ENCODE measurements at places on chromosomes 5 and 9.
A peak's percentile ranks its signal among the peaks of the same experiment; 100 is the strongest.

- ATAC-seq, result no peak
These were observed 102.4 kb upstream of the HAND1 start for GRCh38 chr5:154580422-154580821.

GRCh38 chr9:18009902-18010301 lies 431.0 kb downstream of the SH3GL2 start:
- no peak for ATAC-seq

DNA sequence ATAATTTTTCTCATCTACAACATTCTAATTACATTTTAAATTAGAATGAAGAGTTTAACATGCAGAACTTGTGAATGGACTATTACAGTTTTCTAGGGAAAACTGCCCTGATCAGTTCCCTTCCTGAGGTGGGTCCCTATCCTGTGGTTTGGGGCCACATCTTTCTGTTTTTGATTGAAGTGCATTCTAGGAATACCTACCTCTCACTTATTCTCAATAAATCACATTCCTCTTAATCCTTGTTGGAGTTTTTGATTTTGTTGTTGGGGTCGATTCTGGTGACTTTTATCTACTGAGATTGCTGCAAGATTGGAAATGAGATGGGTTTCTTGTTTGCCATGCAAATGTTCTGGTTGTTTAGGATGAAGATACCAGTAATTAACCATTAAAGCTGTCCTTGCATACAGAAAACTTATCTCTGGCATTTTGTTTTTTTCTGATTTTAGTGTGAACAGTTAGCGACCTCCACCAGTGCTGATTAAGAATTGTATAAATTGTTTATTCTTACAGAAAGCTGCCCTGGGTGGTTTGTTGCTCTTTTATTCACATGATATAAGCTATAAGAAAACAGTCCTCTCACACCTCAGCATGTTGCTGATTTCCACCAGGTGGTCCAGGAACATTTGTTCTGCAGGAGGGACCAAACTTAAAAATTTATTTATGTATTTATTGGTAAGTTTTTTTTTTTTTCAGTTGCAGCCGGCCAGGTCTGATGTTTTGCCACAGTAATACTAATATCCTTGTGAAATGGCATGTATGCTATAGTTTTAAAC lies 269.9 kb downstream of the FANCC start:
- ATAC-seq, result no peak

DNA sequence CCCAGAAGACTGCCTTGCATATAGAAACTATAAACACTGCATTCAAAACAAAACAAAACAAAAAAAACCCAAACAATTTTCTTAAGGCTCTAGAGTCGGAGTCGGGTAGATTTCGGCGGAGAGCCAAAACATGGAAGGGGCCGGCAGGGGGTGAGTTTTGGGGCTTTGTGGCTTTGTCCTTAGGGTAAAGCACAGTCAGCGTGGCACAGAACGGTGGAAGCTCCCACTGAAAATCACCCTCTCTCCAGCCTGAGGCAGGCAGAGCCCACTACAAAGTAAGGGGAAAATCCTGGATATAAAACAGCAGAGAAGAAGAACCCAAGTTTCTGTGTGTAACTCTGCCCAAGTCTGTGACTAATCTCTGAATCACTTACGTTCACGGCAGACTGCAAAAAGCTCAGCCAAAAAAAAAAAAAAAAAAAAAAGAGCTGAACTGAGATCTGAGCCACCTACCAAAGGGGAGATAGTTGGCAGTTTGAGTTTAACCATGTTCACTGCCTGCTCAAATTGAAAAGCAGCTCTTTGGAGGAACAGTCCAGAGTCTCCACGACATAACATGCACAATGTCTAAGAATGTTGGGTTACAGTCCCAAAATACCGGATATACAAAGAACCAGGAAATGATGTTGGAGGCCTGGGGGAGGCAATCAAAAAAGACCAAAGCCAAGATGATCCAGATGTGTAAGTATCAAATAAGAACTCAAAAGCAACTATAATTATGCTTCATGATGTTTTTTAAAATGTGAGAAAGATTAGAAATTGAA lies 26.6 kb upstream of the OR2K2 start:
- ATAC-seq, result peak; percentile 83

DNA sequence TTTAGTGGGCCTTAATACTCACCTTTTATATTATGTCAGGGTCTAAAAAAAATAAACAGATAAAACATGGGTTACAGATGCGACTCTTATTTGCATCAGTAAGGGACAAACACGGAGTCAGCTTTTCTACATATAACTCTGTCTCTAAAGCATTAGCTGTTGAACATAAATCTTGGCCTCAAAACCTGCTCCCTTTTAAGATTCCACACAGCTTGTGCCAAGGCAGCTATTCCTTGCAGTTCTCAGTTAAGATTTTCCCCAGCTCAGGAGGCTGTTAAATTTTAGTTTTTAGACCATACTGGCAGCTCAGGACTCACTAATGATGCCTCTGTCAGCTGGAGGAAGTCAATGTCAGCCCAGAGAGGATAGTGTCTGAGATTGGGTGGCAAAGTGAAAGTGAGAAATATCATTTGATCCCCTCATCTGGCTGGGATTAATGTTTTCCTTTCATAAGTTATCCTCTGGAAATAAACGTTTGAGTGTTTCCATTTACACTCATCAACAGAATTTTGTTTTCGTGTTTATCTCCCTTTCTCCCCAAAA lies 287.5 kb downstream of the ELAVL2 start:
- no peak for ATAC-seq

GRCh38 chr5:114839360-114839759 lies 330.3 kb downstream of the TRIM36 start:
- no peak for ATAC-seq

DNA sequence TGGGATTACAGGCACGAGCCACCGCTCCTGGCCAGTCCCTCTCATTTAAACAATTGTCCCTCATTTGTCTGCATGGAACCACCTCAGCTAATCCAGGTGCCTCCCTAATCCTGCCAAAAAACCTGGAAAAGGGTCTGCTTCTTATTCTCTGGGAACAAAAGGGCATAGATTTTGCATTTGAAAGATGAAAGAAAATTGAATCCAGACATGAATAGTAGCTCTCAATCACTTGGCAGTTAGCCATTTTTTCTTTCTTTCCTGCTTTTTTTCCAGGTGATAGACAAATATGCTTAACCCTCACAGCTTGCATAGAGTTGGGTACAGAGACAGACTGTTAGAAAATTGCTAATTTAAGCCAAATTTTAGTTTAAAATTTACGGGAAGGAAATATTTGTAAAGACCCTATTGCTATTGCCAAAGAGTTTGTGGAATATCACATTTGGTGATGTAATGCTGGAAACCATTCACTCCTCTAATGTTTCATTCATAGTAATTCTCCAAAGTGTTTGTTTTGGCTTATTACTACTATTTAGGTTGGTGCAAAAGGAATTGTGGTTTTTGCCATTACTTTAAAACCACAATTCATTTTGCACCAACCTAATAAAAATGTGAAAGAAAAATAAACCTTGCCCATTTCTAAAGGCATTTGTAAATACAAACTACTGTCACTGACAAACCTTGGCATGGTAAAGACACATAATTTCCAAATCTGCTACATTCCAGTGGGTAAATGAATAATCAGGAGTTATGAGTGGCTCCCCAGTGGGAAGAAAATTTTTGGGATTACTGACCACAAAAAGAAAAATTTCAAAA lies 80.5 kb upstream of the JAK2 start:
- no peak for ATAC-seq

DNA sequence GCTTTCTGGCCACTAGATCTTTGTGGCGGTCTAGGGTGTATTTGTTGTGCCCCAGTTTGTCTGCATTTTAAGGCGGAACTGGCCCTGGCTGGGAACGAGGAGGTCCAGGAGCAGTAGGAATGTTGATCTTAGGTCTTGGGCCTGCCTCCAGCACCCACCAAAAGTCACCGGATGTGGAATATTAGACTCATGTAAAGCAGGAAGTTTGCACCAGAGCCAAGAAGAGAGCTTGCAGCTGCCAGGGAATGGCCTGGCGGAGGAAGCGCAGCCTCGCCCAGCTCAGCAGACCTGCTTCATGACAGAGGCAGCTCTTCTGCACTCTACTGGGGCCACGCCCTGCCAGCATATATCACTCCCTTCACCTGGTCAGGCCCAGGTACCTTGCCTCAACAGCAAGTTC lies 3.3 kb downstream of the GPX3 start:
- ATAC-seq, result no peak

- no peak for ATAC-seq
These were observed 72.8 kb upstream of the COL5A1 start for GRCh38 chr9:134568811-134569210.

DNA sequence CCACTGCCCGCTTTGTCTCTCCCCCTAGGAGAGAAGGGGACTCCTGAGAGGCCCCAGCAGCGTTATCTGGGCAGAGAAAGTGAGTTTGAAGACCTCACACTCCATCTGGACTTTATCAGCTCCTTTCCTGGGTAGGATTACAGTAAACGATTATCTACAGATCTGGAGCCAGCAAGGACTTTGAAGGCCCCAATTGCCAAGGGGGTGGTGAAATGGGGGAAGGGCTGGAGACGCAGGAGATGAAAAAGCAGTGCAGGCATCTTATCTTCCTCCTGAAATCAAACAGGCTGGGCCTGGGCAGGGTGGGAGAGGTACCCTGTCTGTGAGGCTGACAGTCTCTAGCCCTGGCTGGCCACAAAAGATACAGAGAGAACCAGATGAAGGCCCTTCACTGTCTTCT lies 105.8 kb upstream of the MSX2 start:
- no peak for ATAC-seq

GRCh38 chr5:39376293-39376714 lies 12.0 kb upstream of the C9 start:
- ATAC-seq, result peak; percentile 68

GRCh38 chr9:93451849-93452709 lies 594 bp downstream of the FAM120A start:
- peak; percentile 8 for ATAC-seq

DNA sequence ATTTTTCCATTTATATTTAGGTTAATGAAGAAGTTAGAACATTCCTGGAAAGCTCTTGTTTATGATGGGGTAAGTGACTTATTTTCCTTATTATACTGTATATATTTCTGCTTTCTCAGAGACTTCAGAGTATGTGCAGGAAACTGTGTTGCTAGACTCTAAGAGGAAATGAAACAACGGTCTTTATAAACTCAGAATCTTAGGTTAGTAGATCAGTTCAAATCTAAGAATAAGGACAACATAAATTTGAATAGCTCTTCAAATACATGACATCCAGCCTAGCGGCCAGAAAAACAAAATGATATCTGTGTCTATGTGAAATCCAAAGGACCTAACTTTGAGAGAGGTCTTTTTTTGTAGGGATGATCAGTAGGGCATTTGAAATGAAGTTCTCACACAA lies 94.3 kb downstream of the PRKACG start:
- no peak for ATAC-seq

DNA sequence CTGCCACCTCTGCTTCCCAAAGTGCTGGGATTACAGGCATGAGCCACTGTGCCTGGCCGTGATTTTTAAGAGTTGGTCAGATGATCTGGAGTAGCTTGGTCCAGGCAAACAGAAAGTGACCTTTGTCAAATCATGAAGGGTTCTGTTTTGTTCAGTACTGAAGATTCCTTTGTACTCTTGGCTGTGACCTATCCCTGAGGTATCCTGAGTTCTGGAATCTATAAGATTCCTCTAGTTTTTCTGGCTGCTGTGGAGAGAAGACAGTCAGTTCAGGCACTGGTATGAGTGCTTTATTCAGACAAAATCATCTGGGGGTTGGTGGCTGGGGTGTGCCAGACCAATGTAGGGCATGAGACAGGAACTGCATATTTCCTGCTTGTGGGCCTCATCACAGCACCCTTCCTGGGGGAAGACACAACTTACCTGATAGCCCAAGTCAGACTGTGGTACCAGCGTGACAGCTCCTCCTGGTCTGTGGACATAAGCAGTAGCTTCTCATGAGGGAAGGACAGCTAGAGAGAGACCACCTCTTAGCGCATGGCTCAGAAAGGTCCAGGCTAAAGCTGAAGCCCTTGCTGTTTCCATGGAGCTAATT lies 3.1 kb downstream of the ARHGEF39 start:
- no peak for ATAC-seq

DNA sequence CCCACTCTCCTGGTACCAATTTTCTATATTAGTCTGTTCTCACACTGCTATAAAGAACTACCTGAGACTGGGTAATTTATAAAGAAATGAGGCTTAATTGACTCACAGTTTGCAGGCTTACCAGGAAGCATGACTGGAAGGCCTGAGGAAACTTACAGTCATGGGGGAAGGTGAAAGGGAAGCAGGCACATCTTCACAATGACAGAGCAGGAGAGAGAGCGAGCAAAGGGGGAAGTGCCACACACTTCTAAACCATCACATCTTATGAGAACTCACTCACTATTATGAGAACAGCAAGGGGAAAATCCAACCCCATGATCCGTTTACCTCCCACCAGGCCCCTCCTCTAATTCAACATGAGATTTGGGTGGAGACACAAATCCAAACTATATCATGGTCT lies 72.2 kb downstream of the ATG10 start:
- no peak for ATAC-seq

DNA sequence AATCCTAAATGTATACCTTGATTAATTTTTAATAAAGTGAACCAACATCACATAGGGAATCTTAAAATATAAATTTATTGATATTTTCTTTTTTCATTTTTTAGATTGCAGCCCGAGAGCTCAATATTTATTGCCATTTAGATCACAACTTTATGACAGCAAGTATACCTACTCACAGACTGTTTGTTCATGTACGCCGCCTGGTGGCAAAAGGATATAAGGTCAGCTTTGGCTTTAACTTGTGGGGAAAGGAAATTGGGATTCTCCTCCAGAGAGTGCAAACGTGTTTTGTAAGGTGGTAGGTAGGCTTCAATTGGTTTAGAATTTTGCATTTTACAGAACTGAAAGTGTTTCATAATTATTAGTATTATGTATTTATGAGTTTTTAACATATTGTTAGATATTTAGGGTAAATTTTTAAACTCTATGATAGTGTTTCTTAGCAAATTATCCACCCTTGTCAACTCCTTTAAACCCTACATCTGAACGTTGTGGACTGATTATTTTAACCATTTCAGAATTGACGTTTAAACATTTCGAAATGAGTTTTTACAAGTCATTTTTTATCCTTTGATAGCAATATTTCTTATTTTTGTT lies 17.5 kb upstream of the DHFR start:
- peak; percentile 72 for ATAC-seq

GRCh38 chr5:156402387-156402921 lies 75.5 kb downstream of the SGCD start:
- peak; percentile 94 for ATAC-seq

DNA sequence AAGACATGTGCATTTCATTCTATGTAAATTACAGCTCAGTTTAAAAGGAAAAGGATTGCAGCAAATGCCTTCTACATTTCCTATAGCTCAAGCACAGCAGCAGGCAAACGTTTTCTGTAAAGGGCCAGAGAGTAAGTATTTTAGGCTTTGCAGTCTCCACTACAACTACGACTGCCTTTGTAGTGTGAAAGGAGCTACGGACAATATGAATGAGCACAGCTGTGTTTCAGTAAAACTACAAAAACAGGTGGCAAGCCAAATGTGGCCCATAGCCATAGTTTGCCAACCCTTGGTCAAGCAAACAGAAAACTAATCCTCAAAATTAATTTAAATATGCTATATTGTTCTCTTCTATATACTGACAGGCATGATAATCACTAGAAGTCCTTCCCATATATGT lies 7.2 kb downstream of the PTBP3 start:
- no peak for ATAC-seq

Data from activated T-helper 17 cell treated with anti-CD3 and anti-CD28 coated beads, Interleukin-2, amount 50 U/mL, for 72 hours (primary cell).